Activated naive CD4-positive, alpha-beta T cell (primary cell): ENCODE measurements at places on chromosomes 5 and 9.

- DNase-seq, result no peak
These were observed 64.0 kb upstream of the UBTD2 start for GRCh38 chr5:172347496-172348052.

- no peak for DNase-seq
These were observed 152.3 kb upstream of the KLF9 start for GRCh38 chr9:70566751-70567150.

DNA sequence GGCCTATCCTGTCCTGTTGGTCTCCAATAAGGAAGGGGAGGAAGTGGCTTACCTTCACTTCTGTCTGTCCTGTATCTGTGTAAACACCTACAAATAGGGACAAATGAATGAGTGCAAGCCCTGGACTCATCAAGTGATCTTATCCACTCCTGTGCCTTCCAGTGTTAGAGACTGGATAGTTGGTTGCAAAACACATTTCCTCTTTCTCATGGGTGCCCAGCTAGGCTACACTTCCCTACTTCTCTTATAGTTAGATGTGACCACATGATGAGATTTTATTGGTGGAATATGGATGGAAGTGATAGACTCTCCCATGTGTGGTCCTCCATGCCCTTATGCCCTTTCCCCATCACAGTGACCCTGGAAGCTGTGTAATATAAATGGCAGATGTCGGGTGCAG lies 16.9 kb upstream of the PFDN1 start:
- no peak for DNase-seq

DNA sequence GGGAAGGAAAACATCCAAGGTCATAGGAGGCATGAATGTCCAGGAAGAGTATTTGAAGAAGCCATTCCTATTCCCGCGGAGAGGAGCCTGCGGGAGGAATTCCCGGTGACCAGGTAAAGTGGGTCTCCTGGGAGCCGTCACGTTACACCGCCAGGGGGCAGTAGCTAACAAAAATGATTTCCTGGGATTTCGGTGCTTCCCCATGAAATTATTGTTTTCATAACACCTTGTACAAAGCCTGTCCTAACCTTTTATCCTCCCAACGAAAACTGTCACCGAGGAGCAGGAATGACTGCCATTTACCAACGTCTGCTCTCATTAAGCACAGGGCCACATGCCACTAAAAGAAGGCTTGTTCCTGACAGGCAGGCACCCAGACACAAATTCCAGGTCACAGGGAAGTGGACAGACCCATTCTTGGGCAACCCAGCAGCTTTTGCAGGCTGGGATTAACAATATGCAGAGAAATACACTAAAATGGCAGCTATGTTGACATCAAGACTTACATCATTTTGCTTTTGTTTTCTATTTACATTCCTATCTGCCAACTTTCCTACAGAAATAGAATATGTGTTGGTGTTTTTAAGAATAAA lies 41.2 kb upstream of the CTSL start:
- no peak for DNase-seq

DNA sequence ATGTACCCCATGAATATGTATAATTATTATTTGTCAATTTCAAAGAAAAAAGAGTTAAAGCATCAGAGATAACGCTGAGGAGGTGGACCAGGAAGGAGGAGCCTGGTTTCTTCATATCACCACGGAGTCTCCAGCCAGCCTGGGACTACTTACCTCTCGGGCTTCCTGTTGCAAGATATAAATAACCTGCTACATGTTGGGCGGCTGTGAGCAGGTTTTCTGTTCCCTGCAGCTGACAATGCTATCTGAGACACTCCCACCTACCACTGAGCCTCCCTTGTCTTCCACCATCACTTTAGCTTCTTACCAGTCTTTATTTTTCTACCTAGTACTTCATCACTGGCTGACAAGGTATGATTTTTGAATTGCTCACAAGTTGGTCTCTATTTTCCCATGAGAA lies 102.7 kb upstream of the CPEB4 start:
- DNase-seq, result no peak

DNA sequence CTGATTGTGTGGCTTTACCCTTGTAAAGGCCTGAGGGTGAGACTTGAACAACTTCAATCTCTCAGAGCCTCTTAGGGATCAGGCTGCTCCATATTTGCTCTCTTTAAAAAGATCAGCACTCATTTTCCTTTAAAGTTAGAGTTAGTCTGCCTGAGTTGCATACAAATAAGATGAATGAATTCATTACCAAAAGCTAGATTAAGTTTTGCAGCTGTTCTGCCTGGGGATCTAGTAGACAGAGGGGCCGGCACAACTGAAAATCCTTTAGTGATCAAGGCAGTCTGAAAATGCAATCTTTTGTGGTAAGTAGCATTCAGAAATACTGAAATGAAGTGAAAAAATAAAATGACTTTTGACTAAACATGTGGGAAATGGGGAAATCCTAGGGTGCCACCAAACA lies 264.0 kb downstream of the MAN2A1 start:
- no peak for DNase-seq

- no peak for DNase-seq
These were observed 33.6 kb upstream of the NFIB start for GRCh38 chr9:14347406-14348122.

DNA sequence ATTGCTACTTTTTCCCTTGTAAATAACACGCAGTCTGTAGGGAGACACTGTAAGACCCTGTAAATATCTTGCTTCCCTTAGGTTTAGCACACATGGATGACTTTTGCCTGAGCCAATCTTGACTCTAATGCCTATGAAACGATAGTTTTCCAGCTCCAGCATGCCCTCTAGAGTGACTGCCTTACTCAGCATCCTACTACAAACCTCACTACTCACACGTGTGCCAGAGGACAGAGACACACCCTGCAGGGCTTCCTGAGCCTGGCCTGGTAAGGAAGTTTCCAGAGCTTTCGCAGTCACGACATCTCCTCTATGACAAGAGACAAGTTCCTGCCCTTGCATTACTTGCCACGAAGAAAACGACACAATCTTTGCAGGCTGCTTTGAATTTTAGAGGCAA lies 138.1 kb downstream of the ATPSCKMT start:
- DNase-seq, result no peak

DNA sequence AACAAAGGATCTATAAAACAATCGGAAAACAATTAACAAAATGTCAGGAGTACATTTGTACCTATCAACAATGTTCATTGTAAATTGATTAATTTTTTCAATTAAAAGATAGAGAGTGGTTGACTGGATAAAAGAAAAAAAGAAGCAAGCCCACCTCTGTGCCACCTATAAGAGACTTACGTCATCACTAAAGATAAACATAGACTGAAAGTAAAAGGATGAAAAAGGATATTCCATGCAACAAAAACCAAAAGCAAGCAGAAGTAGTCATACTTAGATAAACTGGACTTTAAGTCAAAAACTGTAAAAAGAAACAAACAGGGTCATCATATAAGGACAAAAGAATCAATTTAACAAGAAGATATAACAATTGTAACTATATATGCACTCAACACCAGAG lies 197.4 kb downstream of the RASEF start:
- DNase-seq, result no peak
